ENCODE measurements at places on chromosomes 11 and 22. TPM values are rescaled to one million over a fixed set of nuclear protein-coding genes. Genes with fewer than 3 reads are reported as not detected.

The HSPB2 gene
- 2.1 TPM for polyA plus RNA-seq

The NXPE2 gene
- 0.42 TPM for polyA plus RNA-seq

The TRIM48 gene
- polyA plus RNA-seq = not detected

The FKBP2 gene
- polyA plus RNA-seq = 72.7 TPM

The FBLN1 gene
- 98.3 TPM for polyA plus RNA-seq

The ANO9 gene
- polyA plus RNA-seq = 10.6 TPM

The CEND1 gene
- polyA plus RNA-seq = 0.27 TPM

The TBCEL gene
- polyA plus RNA-seq = 28.7 TPM

The OR2AG1 gene
- polyA plus RNA-seq = 0.10 TPM

The CD59 gene
- 234 TPM for polyA plus RNA-seq

The ACTN3 gene
- polyA plus RNA-seq = 1.1 TPM

The SPA17 gene
- 25.3 TPM for polyA plus RNA-seq

The LSP1 gene
- 1.8 TPM for polyA plus RNA-seq

The CDC42BPG gene
- polyA plus RNA-seq = 5.4 TPM

The GRIK4 gene
- polyA plus RNA-seq = 1.3 TPM

The ISX gene
- polyA plus RNA-seq = 0.43 TPM

The GAS2L1 gene
- 5.9 TPM for polyA plus RNA-seq
